DMS153 (cell line): ENCODE measurements at places on chromosomes 2 and 18.

- DNase-seq: no peak
Observed at GRCh38 chr2:38267270-38267925, 109.7 kb downstream of the ATL2 start.

GRCh38 chr18:57771193-57771592 is 31.9 kb downstream of the ATP8B1 start:
- peak; percentile 92 for DNase-seq

GRCh38 chr2:207066791-207067460 is 98.8 kb downstream of the KLF7 start:
- DNase-seq: no peak

DNA sequence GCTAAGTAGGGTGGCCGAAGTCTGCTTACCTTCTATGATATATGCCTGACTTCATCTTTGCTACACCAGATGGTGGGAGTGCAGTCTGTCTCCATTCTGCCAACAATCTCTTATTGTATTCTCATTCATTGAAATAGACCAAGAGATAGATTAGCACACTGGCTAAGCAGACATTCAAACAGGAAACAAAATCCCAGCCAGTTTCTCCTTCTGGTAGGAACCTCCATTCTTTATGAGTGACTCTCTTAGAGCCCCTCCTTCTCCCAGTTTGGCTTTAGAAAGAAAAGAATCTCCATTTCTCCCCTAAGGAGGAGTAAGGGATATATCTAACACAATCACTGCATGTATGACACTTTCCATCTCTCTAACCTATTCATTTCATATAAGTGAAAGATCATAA is 118.9 kb upstream of the COL5A2 start:
- no peak for DNase-seq

- no peak for DNase-seq
Observed at GRCh38 chr2:61253136-61253535, 91.1 kb downstream of the C2orf74 start.

GRCh38 chr2:36615222-36615621 is 17.3 kb upstream of the FEZ2 start:
- no peak for DNase-seq

DNA sequence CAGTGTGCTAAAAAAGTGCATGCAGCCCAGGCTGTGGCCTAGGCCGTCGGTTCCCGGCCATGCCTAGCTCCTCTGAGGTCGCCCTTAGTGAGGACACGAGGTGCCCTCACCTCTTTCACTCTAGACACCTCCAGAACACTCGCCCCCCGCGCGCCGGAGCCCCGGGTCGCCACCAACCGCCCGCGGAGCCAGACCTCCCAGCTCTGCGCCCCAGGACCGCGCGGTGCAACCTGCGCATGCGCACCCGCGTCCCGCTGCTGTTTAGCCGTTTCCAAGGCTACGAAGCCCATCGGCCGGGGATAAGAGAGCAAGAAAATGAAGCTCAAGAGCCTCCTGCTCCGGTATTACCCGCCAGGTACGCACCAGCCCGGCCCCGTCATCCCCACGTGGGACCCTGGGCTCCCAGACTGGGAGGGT is at the start of gene DAW1:
Gene DAW1, plus strand, starts transcription at position 257 of the 417 bp plus-strand sequence. Its CDS starts 59 bp downstream, at position 316.
- DNase-seq: peak; percentile 19

DNA sequence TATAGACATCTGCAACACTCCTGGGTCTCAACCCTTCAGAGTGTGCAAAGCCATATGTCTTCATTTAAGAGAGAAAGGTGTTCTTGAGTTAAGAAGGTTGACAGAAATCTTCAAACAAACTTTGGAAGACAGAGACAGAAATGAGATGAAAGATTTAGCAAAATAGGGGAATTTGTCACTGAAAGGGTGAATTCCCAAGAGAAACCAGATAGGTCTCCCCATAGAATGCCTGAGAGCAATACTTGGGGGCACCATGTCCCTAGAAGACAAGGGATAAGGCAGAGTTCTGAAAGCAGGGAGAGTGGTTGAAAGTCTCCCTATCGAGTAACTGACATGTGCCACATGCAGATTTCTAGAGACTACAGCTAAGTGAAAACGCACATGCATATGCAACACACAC is 50.0 kb downstream of the AP1S3 start:
- DNase-seq: no peak

GRCh38 chr2:237448626-237449025 is 34.7 kb upstream of the COL6A3 start:
- no peak for DNase-seq

DNA sequence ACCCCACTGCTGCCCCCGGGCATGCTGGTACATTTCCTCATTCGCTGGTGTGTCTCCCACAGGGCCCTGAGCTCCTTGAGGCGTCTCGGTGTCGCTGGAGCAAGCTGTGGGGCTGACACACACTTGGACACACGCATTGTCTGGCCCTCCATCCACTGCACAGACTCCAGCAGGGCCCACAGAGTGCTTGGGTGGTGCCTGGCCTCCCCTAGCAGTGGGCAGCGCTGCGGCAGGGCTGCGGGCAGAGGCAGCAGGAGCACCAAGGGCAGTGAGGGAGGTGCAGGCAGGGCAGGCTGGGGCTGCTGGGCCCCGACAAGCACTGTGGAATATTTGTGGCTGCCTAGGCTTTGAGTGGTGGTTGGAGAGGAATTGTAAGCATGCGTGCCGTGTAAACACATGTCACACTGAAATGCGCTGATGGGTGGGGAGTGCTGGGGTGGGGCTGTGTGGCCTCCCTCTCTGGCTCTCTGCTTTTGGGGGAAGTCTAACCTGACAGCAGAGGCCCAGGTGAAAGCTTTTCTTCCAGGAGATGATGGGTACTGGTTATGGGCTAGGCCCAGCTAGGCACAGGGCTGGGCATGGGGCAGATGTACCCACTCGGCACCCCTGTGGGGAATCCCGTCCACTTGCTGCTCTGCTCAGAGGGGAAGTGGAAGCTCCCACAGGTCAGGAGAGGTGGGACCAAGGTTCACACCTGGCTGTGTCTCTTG is 55.5 kb upstream of the HS6ST1 start:
- no peak for DNase-seq

- no peak for DNase-seq
Observed at GRCh38 chr18:11736656-11737055, 47.6 kb downstream of the GNAL start.

GRCh38 chr2:15748736-15749323 is 157.2 kb downstream of the DDX1 start:
- DNase-seq: no peak

DNA sequence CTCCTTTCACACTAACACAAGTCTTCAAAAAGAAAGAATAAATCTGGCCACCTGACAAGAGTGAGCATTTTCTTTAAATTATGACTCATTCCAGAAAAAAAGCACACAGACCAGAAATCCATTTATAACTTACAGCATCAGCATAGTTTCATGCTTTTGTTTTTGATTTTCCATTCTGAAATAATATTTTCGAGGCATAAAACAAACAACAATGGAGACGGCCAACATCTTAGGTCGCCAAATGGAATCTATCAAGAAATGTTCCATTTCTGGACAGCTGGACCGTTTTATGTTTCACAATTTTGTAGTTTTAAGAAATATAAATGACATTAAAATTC is 165.4 kb upstream of the ZFP36L2 start:
- DNase-seq: no peak
